ENCODE measurements at places on chromosomes 13 and 19.
A peak's percentile ranks its signal among the peaks of the same experiment; 100 is the strongest.

DNA sequence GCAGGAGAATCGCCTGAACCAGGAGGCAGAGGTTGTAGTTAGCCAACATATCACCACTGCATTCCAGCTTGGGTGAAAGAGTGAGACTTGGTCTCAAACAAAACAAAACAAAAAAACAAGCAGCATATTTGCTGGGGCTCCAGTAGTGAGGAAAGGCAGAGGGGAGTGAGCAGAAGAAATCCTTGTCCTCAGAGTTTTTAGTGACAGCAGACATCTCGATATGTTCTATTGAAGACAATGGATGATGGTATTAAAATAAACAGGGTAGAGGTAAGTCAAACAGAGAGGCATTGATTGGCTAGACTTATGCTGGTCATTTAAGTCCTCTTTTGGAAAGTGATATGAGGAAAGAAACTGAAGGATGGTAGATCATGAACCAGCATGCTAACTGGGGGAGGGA, 19.0 kb downstream of the NLRP7 start:
- DNase-seq = no peak

- DNase-seq = no peak
These were observed 657 bp downstream of the ZNF550 start for GRCh38 chr19:57559008-57559403.

GRCh38 chr13:43766725-43767124, 20.0 kb downstream of the ENOX1 start:
- DNase-seq = no peak

DNA sequence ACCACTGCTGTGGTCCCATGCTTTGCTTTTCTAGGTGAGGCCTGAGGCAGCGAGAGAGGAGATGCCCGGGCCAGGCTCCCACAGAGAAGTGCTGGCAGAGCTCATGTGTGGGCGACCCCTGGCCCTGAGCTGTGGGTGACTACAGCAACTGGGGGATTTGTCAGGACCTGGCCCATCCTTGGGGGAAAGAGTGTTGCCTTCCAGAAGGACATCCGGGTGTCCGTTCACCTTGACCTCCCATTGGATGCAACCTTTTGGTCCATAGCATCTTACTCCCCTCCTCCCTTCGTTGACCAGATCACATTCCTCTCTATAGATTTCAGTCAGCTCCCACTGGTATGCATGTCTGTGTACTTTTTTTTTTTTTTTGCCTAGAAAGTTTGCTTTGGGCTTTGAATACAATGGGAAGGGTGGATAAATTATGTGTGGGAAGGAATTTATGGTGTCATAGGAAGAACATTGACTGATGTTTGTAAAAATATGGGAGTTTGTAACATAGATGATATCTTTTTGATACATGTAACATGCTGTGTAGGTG, 84.2 kb upstream of the RNF113B start:
- no peak for DNase-seq

GRCh38 chr13:40060296-40061007, 405.0 kb downstream of the COG6 start:
- peak; percentile 68 for DNase-seq

GRCh38 chr13:79692846-79693245, 211.9 kb downstream of the NDFIP2 start:
- no peak for DNase-seq

GRCh38 chr19:5026706-5027273, 57.9 kb downstream of the KDM4B start:
- no peak for DNase-seq

- DNase-seq = no peak
These were observed 98.3 kb downstream of the SLC7A1 start for GRCh38 chr13:29497137-29497654.

DNA sequence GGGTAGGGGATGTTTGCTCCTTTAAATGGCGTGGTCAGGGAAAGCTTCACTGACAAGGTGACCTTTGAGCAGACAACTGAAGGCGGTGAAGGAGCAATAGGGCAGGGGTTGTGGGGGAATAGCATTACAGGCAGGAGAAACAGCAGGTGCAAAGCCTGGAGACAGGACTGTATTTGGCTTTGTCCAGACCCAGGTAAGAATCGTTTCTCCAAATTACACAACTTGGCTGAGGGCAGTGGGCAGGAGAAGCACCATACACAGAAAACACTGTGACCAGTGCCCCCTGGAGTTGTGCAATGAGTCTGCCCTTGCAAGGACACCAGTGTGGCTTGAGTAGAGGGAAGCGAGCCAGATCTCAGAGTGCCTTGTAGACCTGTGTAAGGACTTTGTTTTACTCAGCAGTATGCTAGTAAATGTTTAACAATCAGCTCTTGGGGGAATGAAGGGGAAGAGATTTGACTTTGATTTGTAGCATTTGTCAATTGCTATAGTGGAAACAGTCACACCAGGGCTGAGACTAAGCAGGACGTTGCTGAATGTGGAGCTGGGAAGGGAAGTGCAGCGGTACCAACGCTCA, 360.0 kb downstream of the DCT start:
- DNase-seq = no peak

- no peak for DNase-seq
These were observed 57.5 kb upstream of the HMGB1 start for GRCh38 chr13:30523211-30523610.

DNA sequence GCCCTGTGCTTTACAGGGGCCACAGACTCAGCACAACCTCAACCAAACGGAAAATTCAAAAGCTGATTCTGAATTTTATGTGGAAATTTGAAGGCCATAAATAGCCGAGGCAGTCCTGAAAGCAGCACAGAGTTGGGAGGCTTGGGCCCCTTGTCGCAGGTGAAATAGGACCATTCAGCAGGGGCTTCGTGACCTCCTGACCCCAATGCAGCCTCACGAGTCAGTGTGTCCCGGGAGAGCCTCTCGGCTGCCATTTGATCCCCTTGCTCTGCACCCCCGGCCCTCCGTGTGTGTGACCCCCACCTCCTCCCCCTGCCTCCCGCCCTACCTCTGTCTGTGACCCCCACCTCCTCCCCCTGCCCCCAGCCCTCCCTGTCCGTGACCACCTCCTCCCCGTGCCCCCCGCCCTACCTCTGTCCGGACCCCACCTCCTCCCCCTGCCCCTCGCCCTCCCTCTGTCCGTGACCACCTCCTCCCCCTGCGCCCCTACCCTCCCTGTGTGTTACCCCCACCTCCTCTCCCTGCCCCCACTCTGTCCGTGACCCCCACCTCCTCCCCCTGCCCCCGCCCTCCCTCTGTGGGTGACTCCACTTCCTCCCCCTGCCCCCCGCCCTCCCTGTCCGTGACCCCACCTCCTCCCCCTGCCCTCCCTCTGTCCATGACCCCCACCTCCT, 41.7 kb upstream of the TFDP1 start:
- no peak for DNase-seq

DNA sequence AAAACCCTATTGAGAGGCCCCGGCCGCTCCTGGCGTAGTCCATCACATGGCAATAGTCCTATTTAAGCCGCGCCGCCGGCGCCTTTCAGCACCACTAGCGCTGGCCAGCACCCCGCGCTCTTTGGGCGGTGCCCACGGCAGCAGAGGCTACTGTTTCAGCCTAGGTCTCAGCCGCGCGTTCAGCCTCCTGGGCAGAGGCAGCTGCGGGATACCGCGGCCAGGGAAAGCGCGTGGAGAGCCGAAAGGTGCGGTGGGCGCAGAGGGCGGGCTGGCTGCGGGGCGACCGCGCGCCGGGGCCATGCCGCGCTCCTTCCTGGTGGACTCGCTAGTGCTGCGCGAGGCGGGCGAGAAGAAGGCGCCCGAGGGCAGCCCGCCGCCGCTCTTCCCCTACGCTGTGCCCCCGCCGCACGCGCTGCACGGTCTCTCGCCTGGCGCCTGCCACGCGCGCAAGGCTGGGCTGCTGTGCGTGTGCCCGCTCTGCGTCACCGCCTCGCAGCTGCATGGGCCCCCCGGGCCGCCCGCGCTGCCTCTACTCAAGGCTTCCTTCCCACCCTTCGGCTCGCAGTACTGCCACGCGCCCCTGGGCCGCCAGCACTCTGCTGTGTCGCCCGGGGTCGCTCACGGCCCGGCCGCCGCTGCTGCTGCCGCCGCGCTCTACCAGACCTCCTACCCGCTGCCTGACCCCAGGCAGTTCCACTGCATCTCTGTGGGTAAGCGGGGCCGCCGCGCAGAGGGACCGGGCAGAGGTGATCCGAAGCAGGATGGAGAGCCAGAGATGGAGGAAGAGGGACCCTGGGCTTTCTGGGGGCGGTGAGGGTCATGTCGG, at the start of gene GSX1:
Gene GSX1 (plus strand): TSS at position 91 of the 826 bp plus-strand sequence. CDS start 208 bp downstream, at position 299.
- peak; percentile 32 for DNase-seq

- DNase-seq = no peak
These were observed 13.9 kb downstream of the TINCR start for GRCh38 chr19:5553892-5554291.

DNA sequence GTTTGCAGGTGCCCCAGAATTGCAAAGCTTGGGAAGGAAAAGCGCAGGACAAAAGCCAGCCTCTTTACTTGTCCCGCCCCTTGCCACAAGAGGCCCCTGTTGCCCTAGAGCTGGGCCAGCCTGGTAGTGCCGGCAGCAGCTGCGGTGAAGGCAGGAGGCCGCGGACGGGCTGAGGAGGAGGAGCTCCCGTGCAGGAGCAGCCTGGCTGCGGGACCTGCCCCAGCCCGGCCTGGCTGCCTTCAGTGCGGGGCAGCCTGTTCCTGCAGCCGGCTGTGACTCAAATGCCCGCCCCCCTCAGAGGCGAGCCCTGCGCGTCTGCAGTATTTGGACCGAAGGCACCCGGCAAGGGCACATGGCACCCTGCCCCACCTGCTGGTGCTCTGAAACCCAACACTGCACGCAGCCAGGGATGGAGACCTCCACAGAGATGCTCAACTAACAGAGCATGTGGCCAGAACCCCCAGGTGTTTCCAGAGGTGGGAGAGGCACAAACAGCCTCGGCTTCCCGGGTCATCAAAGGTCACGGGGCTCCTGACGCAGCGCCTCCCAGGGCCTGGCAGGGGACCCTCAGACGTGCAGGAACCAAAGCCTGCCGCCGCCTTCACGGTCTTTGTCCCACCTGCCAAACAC, 29.7 kb downstream of the NAXD start:
- DNase-seq = peak; percentile 10

DNA sequence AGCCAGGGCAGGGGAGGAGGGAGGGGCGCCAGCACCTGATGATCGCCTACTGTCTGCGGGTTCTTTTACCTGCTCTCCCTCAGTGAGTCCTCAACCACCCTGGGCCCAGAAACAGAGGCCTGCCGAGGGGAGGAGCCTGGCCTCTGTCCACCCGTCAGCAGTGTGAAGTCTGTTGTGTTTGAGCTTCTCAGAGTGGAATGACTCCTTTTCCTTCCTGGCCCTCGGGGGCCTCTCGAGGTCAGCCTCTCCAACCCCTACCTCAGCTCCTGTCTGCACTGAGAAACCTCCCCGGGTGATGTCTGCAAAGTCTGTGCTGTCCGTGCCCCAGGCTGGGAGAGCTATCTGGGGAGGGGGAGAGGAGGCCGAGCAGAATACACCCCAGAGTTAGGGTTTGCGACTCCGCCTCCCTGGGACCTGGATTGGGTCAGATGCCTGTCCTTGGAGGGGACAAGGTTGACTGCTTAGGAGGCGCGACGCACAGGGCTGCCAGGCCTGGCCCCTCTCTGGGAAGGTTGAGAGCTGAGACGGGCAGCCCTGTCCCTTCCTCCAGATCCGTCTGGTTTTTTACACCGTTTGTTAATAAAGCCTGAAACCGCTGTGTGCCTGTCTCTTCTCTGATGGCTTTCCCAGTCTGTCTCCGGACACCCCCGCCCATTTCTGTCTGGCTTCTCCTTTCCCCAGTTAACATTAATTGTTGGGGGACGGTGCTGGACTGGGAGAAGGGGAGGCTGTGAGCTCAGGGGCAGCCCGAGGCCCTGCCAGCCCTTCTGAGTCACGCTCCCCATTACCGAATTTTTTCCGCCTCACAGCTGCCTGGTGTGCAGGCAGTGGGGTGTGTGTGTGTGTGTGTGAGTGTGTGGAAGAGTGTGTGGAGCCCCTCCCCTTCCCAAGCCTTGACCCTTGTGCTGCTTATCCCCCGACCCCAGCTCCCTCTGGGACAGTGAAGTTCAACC, 989 bp upstream of the SSC5D start:
- peak; percentile 58 for DNase-seq

All from stimulated activated CD4-positive, alpha-beta T cell treated with anti-CD3 and anti-CD28 coated beads, Interleukin-4, amount 100 ng/mL, for 48 hours (primary cell).